ENCODE measurements at places on chromosomes 5 and 9.

DNA sequence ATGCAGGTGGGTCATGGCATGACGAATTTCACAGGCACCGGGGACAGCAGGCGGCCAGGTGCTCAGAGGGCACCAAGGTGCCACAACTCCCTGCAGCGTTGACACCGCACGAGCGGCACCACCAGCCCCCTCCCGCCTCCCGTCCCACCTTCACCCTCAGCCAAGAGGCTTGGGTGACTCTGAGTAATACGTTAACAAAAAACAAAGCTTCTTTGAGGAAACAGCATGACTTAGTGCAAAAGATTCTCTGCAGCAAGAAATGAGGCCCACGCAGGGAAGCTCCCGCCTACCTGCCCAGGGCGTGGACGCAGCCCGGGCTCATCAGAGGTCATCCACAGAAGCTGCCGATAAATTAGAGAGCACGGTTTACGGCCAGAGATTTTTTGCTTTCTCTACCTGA is 4.1 kb downstream of the TMEM250 start:
- no peak for DNase-seq

GRCh38 chr5:111748304-111748763 is 8.7 kb downstream of the NREP start:
- DNase-seq: no peak

GRCh38 chr9:129351058-129351641 is 173.1 kb upstream of the IER5L start:
- DNase-seq: no peak

DNA sequence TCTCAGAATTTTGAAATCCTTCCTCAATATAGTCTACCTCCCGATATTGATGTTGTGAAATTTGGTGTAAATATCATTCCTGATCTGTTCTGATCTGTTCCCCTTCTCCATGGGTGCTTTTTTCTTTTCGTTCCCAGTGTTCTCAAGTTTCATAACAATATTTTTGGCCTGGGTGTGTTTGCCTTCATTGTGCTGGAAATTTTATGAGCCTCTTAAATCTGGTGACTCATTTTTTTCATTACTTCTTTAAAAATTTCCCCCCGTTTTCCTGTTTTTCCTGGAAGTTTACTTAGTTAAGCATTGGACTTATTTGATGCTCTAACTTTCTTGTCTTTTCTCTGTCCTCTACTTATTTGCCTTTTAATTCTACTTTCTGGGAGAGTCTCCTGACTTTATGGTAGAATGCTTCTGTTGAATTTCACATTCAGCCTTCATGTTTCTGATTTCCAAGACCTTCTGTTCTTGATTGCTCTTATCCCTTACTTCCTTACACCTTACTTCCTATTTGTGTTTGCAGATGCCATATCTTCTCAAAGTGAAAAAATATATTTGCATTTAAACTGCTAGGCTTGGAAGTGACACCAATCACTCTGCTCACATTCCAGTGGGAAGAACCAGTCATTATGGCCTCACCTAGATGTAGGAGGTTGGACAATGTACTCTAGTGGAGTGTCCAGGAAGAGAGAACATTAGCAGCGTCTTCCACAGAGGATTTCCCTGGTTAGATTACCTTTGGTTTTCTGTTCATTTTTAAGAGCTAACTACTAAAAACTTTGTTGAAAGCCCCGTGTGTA is 441.9 kb downstream of the ARHGEF28 start:
- no peak for DNase-seq

- no peak for DNase-seq
Observed at GRCh38 chr9:36911601-36912412, 122.3 kb downstream of the PAX5 start.

GRCh38 chr9:13209498-13209897 is 70.0 kb downstream of the MPDZ start:
- DNase-seq: no peak

- DNase-seq: no peak
Observed at GRCh38 chr9:104835161-104835560, 71.2 kb downstream of the NIPSNAP3B start.

- DNase-seq: no peak
Observed at GRCh38 chr9:70395652-70396051, 18.8 kb downstream of the KLF9 start.

DNA sequence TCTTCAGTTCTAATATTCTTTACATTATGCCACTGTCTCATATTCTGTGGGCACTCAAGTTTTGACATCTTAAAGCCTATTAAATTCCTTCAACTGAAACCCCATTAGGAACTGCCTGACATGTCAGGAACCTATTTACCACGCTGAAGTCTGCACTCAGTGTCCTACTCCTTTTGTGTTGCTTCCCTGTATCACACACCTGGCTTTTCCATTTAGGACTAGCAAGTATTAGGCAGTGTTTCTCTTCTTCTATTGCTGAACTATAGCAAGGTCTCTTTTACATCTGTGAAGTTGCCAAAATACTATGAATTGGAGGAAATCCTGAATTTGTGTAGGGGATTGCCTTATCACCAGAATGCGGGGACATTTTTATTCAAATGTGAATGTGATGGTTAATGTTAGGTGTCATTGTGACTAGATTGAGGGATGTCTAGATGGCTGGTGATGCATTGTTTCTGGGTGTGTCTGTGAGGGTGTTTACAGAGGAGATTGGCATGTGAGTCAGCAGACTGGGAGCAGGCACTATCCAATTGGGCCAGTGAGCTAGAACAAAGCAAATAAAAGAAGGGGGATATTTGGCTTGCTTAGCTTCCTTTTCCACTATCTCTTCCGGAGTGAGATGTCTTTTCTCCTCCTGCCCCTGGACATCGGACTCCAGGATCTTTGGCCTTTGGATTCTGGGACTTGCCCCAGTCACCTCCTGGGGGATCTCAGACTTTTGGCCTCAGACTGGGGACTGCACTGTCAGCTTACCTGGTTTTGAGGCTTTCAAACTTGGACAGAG is 21.2 kb upstream of the VCAN start:
- no peak for DNase-seq

DNA sequence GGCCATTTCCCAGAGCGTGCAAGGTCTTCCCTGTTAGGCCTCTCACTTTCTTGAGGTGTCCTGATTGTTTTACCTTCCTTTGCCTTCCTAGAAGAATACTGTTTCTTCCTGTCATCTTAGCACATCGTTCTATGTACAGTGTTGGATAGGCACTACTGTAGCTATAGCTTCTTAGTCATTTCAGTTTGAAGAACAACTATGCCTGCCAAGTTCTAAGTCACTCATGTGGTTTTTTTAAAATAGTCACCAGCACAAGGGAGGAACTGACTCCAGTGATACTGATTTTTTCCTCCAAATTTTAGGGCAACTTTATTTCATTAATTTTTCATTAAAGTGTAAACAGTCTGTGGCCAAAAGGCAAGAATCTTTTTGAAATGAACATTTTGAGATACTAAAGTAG is 122.4 kb upstream of the NR5A1 start:
- DNase-seq: no peak

DNA sequence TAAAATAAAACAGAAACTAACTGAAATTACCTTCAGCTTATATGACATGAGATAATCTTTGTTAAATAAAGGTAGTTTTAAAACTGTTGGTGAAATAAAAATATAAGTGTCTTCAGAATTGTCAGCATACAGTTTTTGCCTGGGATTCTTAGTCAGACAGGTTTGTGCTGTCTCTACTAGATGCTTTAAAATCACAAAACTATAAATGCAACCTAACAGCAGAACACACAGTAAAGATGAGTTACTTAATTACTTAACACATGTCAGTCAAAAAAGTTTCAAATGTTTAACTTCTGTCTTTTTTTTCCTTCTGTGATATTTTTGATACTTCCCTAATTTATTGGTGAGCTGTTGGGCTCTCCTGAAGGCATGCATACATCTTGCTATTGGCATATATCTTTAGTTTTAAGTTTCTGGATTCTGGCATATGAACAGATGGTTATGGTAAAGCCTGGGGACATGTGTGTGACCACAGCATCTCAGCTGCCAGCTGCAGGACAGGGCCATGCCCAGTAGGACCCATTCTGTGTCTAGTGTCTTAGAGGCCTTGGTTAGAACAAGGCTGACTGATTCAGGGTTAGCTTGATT is 231.1 kb upstream of the NUDT12 start:
- DNase-seq: no peak

GRCh38 chr9:69499959-69500358 is 172.2 kb downstream of the APBA1 start:
- DNase-seq: no peak

DNA sequence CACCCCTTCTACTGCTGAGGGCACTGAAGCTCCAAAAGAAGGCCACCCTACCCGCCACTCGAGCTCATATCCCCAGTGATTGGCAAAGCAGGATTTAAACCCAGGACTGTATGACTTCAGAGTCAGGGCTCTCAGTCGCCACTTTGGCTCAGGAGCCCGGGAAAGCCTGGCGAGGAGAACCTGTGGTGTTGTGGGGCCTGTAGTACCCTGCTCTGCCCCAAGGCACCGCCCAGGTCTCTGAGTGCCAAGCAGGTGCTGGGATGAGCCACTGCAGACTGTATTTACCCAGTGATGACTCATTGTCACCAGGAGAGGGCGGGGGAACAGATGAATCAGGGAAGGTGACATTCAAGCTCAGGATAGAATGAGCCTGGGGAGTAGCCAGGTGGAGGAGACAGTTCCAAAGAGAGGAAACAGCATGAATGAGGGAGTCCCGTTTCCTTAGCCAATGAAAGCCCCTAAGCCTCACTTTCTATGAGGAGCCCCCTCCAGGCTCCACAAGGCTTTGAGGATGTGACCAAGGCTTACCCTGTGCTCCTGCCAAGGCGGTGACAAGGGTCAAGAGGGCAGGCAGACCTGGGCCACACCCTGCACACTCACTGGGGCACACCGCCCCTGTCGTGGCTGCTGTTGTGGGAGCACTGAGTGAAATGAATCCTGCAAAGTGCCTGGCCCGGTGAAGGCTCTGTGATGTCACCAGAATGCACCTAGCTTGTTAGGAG is 17.8 kb upstream of the DPM2 start:
- DNase-seq: peak; percentile 73

- DNase-seq: no peak
Observed at GRCh38 chr5:137488516-137488915, 10.6 kb downstream of the SPOCK1 start.

DNA sequence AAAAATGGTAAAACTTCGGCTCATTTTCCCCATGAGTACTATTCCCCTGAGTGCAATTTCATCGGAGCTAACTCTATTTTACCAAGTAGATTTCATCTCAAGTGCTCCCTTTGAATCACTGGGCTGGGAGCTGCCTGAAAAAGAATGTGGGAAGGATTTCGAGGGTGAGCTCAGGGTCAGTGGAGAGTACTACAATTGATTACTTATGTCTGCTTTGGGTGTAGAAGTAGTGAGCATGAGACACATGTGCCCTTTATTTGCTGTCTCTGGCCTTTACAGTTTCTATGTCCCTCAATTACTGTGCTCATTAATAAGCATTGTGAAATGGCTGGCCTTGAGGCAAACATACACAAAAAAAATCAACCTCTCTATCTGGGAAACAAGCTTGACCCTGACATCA is 172.7 kb upstream of the RFX3 start:
- no peak for DNase-seq

- no peak for DNase-seq
Observed at GRCh38 chr5:20266066-20266465, 278.1 kb upstream of the CDH18 start.

- DNase-seq: no peak
Observed at GRCh38 chr9:73265876-73266275, 114.2 kb downstream of the ANXA1 start.

GRCh38 chr5:57695179-57695578 is 212.6 kb upstream of the ACTBL2 start:
- no peak for DNase-seq

DNA sequence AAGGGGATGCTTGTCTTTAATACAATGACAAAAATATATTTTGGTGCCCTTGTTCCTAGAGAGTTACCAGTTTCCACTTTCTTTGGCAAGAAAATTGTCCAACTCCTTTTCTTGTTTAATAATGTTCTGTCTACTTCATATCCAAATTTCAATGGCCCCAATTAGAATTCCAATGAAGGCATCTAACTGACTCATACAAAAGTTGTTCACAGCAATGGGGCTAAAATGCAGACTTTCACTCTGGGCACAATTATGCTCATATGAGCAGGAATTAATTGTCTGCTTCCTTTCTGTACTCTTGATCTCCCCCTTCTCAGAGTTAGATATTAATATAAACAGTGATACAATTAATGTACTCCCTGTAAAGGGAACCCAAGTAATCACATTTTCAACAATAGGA is 42.1 kb upstream of the ZNF622 start:
- no peak for DNase-seq

DNA sequence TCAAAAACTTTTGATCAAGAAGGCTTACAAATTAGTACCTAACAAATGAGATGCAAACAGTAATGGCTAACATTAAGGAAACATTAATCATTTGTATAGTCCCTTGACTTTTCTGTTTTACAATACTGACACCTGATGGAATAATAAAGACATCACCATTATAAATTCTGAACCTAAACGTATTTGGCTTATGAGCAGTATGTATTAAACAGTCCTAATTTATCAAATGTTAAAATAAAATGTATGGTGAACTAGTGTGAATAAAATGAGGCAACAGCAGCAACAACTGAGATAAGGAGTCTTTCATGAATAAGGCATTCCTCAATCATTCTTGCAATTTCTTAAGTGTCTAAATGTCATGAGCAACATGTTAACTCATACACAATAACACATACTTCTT is 6.0 kb downstream of the PUM3 start:
- no peak for DNase-seq

GRCh38 chr9:131398204-131398603 is 4.3 kb downstream of the PRRC2B start:
- DNase-seq: peak; percentile 43

DNA sequence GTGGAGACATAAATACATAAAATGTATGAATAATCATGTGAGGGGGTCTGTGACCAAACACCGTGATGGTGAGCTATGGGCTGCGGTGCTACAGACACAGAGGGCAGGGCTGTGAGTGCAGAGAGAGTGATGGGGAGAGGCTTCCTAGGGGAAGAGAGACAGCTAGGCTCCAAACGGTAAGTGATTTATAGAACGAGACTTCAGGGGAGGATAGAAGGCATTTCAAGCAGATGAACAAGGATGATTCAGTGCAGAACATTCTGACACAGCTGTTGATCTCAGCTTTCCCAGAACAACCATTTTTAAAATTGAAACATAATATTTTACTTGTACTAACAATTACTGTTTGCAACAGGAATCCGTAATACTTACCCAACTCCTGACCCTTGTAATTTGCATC is 100.7 kb downstream of the GAS1 start:
- no peak for DNase-seq

DNA sequence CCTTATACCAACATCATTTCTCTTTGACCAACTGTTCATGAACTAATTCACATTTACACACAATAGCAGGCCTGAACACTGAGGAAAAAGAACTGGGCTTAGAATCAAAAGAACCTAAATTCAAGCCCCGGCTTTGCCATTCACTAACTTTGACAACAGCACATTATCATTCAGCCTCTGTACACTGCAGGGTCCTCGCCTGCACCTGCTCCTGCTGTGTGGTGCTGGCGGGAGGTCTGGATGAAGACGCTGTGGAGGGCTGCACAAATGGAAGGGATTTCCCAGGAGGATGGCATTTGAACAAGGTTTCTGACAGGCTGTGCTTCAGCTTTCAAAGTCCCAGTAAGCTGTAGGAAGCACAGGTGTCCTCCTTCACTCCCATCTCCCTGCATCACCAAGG is 151.2 kb downstream of the ZDHHC21 start:
- no peak for DNase-seq
